A549 treated with RU486 at 1 μM for 4 hours (cell line): ENCODE measurements at places on chromosomes 11 and 22. TPM values are rescaled to one million over a fixed set of nuclear protein-coding genes. Genes with fewer than 3 reads are reported as not detected.

Gene MYOD1
- not detected in 5 replicates for total RNA-seq

Gene C1QTNF6
- 8.6 to 13.6 TPM (median 10.9 TPM) in 5 replicates for total RNA-seq

Gene FAM89B
- total RNA-seq: 27.5 to 57.1 TPM (median 48.3 TPM) in 5 replicates

Gene LSP1
- 0.91 to 2.3 TPM (median 1.3 TPM) in 5 replicates for total RNA-seq

Gene CRYBB3
- not detected in 5 replicates for total RNA-seq

Gene OR52A1
- not detected in 5 replicates for total RNA-seq
